ENCODE measurements at places on chromosomes 11 and 22.

DNA sequence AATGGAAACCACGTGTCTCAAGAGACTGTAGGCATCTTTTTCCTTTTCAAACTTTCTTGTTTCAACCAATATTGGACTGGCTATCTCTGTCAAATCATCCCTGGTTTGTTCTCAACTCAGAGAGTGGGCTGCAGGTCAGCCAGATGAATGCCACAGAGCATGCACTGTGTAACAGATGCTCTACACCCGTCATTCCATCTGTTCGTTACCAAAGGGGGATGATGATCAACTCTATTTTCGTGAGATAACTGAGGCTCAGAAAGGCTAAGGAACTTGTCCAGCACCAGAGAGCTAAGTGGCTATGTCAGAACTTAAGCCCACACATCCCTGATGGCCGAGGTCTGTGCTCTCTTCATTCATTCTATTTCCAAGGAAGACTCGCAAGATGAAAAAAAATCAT is 42.1 kb downstream of the SLC1A2 start:
- DNase-seq: no peak

DNA sequence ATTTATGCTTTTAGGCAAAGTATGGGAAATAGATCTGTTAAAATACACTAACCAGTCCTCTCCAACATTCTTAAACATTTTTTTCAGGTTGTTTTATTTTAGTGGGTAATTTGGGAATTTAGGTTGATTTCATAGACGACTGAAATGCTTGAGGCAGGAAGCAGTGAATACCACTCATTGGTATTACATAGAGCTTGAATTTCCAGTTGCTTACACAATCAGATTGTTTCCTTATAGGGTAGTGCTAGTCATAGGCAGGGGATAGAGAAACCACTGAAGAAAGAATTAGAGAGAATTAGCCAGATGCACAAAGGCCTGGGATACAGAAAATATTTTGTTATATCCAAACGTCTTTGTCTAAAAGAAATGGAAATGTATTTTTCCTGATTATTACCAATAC is 23.9 kb upstream of the LYVE1 start:
- no peak for DNase-seq

- DNase-seq: no peak
Measured at GRCh38 chr11:116468699-116469098, 304.1 kb downstream of the BUD13 start.

DNA sequence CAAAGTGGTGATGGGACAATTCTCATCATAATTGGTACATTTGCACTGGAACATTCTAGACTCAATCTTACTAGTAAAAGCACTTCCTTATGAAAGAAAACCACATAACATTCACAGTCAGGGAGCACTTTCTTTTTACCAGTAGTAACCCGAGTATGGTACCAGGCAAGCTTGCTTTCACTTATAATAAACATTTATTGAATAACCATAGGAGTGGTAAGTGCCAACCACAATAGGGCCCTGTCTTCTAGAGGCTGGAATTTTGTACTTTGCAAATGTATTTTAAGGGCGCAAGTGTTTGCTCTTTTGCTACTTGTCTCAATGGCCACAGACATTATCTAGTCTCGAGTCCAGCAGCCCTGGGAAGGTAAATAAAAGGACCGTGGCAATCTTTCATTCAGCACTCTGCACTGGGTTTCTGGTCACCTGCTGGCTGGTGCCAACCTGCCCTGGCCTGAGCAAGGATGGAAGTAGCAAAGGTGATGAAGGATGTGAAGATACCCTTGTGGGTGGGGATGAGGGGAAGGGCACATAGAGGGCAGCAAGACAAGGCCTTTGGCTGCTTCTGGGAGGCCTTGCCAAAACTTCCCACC is 24.2 kb downstream of the C22orf31 start:
- DNase-seq: no peak

DNA sequence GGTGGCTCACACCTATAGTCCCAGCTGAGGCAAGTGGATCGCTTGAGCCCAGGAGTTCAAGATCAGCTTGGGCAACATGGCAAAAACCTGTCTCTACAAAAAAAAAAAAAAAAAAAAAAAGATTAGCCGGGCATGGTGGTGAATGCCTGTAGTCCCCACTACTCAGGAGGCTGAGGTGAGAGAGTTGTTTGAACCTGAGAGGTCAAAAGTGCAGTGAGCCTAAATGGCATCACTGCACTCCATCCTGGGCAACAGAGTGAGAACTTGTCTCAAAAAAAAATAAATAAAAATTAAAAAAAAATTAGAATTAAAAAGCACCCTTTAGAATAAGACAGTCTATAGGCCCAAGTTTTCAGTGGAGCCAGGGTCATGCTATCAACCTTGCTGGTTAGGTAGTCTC is 95.5 kb downstream of the PDHX start:
- DNase-seq: no peak

DNA sequence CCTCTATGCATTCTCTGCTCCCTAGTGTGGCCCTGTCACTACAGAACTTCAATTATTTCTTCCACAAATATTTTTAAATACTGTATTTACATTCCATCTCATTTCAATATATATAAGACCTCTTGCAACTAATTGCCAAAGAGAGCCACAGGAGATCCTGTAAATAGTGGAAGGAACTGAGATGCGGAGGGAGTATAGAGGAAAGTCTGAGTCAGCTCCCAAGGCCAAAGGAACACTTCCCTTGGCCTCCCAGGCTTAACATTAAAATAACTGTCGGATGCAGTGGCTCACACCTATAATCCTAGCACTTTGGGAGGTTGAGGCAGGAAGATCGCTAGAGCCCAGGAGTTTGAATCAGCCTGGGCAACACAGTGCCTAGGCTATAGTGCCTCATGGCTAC is 31.2 kb downstream of the RBFOX2 start:
- DNase-seq: no peak

DNA sequence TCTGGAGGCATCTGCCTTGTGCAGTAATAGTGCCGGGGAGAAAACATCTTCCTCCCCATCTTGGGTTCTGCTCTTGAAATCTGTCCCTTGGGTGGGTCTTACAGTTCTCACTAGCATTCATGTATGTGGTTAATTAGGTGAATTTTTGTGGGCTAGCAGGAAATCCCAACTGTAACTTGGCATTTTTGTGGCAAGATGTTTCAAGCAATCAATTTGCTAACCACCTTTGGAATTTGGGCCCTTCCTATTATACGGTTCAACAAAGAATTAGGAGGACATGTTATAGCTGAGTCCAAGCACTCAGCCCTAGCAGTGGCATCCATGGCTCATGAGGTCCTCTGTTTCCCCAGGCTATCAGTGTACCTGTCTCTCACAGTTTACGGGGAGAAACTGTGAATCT is 89.1 kb upstream of the MTNR1B start:
- DNase-seq: no peak

- DNase-seq: no peak
Measured at GRCh38 chr11:113967361-113967760, 7.5 kb upstream of the HTR3A start.

DNA sequence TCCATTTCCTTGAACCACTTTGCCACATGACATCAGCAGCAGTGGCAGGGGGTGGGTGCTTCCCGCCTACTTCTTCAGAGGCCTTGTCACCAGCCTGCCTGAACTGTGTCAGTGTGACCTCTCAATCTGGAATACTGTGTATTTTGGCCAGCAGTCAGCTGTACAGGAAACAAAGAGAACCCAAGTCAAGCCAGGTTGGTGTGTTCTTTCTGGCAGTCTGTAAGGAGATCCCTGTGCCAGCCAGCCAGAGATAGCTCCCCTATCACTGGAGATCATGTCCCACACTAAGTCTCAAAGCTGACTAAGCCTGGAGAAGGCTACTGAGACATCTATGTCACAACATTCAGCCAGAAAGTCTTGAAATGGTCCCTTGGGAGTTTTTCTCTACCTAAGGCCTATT is 142.1 kb downstream of the TRPC6 start:
- no peak for DNase-seq

DNA sequence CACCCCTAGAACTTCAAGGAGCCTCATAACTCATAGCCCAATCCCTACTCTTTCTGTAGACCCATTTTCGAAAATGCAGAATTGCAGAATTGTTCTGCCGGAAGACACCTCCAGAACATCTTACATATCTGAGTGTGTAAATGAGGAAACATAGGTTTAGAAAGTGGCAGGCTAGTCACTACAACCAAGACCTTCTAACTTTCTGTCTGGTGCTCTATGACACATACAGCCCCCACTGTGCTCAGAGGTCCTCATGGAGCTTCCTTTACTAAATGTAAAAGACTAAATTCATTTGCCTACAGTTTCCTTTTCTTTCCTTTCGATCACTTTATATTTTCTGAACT is 132.1 kb upstream of the DDI1 start:
- no peak for DNase-seq

DNA sequence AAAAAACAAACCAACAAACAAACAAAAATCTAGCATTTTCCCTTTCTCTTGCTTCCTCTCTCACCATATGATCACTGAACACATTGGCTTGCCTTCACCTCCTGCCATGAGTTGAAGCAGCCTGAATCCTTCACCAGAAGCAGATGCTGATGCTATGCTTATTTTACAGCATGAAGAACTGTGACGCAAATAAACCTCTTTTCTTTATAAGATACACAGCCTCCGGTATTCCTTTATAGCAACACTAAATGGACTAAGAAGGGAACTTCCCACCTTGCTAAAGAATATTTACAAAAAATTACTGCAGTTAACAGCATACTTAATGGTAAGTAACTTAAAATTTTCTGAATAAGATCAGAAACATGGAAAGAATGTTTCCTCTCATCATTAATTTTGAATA is 27.7 kb upstream of the TEAD1 start:
- DNase-seq: no peak

DNA sequence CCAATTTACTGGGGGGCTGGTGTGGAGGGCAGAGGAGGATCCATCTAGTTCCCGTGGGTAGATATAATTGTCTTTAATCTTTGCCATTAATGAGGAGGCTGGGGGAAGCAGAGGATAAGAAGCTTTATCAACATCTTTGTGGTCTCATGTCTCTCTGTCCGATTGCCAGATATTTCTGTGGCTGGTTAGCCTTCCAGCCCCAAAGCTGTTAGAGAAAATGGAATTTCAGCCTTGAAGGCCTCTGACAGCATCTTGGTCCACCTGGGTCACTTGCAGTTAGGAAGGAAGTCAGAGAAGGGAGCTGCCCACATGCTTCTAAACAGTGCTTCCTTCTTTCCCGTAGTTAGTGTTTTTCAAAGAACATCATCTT is 56.9 kb downstream of the ABTB2 start:
- no peak for DNase-seq

GRCh38 chr11:79274636-79275331 is 166.0 kb downstream of the TENM4 start:
- DNase-seq: no peak

DNA sequence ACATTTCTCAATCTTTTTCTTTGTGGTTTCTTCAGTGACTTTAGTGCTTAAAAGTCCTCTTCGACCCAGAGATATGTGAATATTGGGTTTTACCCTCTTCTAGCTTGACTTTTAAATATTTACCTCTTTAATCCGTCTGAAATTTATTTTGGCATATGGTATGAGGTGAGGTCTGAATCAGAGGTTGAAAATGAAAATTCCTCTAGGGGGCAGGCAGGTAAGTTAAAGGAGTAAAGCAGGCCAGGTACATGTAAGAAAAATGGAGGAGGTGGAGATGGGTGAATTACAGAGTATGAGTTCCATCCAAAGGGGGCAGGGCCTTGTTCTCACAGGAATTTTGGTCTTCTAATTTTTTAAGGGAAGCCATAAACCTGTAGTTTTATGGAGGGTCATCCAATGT is 263.8 kb upstream of the NARS2 start:
- no peak for DNase-seq

DNA sequence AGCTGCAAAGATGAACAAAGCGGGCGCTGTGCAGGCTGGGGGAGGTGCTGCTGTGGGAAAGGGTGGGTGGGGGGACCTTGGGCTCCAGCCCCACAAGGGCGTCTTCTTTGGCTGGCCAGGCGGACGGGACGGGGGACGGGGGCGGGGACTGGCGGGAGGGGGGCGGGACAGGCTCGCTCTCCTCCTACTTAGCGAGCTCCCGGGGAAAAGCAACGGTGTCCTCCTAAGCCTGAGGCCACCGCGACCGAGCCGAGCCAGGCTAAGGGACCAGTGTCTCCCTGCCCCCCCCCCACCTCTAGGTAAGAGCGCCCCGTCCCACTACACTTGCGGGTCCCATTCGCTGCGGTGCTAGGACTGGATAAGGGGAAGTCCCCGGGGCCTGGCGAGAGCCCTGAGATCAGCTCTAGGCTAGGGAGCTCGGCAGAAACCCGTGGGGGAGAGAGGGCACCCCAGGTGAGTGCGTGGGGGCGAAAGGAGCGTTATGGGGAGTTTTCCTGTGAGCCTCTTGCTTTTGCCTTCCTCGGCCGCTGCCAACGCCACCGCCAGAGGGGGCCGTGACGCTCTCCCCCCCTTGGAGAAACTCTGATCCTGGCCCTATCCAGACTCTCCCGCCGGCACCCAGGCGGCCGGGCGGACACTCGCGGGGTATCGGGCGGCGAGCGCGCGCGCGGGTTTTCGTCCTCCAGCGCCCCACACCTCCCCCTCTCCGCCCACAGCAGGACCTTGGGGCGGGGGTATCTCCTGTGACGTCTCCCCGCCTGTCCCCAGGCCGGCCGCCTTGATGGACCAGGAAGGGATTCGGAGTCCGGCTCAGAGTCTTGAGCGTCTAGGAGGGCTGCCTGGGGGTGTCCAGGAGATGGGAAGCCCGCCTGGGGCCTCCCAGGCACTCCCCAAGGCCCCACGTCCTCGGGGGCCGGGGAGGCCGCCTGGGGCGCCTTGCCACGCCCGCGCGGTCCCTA is at the start of gene PHLDB1:
Gene PHLDB1 (plus strand): TSS at position 215 of the 959 bp plus-strand sequence. CDS start 6,222 bp downstream, outside the sequence.
- DNase-seq: peak; percentile 48

DNA sequence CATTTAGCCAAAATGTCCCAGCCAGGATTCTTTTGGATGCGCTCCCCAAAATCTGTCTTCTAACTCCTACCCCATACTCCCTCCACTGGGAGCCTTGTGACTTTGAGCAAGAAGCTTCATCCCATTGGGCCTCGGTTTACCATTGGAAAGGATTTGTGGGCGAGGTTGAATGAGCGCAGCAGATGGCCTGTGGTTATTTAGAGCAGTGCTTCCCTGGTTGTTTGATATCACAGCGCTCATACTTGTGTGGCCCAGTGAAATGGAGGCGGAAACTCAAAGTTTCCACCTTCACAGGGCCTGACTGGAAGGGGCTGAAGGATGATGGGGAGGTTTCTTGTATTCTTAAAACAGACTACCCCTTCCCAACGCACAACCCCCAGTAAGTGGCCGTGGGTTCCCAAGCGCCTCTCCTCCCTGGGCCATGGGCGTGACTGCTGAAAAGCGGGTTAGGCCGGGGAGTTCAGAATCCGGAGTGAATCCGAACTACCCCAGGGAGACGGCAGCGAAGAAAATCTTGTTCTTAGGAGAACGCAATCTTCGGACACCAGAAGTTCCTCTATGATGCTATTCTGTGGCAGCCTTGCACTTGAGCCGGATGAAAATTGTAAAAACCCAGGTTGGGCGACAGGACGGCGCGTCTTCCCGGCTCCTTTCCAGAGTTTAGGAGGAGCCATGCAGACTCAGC is 1.2 kb upstream of the ATF4 start:
- peak; percentile 43 for DNase-seq

GRCh38 chr11:104704146-104704830 is 194.0 kb downstream of the CASP12 start:
- DNase-seq: no peak

GRCh38 chr11:91563176-91563575 is 661.4 kb upstream of the FAT3 start:
- no peak for DNase-seq

- DNase-seq: no peak
Measured at GRCh38 chr22:26122920-26123468, 46.3 kb upstream of the SEZ6L start.

- DNase-seq: no peak
Measured at GRCh38 chr22:23184100-23184763, 3.9 kb downstream of the BCR start.
